Cortex of kidney (tissue), 1 donor: ENCODE measurements at places on chromosomes 3 and 15.

GRCh38 chr3:194879991-194880939 lies 194.6 kb downstream of the FAM43A start:
- no peak for DNase-seq

GRCh38 chr15:54364961-54365360 lies 386.7 kb downstream of the UNC13C start:
- DNase-seq, result no peak

GRCh38 chr15:50107591-50108408 lies 11.2 kb downstream of the ATP8B4 start:
- DNase-seq, result no peak

DNA sequence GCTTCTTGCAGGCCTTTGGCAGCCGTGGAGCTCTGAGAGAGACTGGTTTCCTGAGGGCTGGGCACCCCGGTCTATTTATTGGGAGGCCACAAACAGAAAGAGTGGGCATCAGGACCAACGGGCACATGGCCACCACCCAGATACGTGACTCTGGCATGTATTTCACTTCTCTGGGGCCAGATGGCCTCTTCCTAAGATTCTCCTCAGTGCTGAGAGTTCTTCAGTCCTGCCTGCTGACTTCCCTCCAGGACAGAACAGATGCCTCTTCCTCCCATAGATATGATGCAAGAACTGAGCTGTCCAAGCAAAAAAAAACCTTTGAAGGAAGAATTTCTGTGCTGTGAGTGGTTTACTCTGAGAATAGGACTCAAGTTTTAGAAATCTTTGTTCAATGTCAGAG lies 107.7 kb downstream of the IGF2BP2 start:
- DNase-seq, result no peak

DNA sequence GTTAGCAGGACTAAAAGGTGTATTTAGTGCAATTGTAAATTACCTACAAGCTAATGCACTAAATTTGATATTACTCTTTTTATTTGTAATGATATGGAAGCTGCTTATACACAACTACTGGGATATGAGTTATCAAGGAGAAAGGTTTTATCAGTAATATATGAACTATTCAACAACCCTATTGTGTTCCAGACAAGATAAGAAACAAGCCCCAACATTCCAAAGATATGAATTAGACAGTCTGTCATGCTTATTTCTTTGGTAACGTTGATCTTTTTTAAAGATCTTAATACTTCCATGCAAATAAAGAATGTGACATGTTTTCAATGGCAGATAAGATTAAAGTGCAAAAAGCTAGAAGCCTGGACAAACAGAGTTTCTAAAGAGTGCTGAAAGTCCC lies 314.0 kb upstream of the THBS1 start:
- no peak for DNase-seq

DNA sequence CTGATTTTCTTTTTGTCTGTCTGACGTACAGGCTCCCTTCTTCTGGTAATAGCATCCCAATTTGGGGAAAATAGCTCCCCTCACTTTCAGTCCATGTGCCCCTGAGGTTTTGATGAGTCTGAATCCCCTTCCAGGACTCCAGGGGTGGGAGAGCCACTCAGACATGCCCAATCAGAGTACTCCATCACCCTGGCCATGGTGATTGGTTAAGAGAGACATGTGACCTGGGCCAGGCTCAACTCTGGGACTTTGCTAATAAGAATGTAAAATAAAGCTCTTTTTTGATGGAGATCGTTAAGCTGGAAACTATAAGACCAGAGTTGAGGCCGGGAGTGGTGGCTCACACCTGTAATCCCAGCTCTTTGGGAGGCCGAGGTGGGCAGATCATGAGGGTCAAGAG lies 9.2 kb upstream of the MEF2A start:
- DNase-seq, result no peak

DNA sequence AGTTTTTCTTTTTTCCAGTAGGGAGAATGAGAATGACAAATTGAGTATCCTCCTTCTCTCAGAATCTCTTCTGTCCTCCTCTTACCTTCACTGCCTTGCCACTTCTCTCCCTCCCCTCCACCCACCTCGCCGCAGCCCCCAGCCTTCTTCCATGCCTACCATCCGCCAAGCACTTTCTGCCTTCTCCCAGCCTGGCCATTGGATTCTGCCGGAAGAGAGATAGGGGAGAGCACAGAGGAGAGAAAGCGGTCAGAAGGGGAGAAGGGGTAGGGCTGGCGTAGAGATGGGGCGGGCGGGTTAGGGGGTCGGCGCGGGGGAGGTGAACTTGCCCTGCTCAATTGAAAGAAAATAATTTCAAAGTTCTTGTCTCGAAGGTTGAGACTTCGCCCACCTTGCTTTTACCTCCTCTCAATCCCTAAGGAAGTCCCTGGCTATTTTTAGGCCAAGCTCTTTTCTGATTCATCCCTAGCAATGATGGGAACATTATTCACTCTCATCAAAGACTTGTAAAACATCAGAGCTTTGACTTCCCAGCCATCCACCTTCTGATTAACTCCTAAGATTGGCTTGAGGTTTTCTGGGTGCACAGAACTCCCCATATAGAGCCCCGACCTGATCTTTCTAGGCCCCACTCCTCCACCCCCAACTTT lies 811 bp downstream of the C3orf52 start:
- no peak for DNase-seq

DNA sequence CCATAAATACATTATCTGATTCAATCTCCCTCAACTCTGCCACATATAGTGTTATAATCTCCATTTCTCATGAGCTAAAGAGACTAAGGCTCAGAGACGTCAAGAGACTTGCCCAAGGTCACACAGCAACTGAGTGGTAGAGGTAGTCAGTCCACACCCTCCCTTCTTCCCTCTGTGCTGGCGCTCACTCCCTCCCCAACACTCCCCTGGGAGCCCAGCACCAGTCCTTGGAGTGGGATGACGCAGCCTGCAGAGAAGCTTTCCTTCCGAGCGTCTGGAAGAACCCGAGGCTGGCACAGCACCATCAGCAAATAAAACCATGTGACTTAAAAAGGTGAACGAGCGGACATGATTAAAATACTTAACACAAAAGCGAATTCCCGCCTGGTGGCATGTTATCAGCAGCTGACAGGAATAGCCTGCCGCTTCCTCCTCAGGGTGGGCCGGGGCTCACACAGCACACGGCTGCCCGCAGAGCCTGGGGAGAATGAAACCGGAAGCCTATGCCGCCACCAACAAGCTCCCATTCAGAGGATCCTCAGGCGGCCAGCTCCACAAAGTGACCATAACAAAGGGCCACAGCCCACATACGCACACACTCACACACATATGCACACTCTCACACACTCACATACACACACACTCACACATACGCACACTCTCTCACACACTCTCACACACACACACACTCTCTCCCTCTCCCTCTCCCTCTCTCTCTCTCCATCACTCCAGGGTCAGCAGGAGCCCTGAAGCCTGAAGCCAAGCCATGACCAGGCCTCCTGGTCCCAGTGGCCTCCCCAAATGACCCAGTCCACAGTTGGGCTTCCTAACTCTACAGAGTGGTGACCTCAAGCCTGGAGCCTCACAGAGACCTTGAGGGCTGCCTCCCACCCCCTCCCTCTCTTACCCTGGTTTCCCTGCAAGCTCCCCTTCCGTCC lies 120.5 kb downstream of the XXYLT1 start:
- no peak for DNase-seq

GRCh38 chr3:46214751-46215352 lies 6.7 kb upstream of the CCR1 start:
- no peak for DNase-seq

- DNase-seq, result no peak
These were observed 44.4 kb downstream of the ANXA2 start for GRCh38 chr15:60353245-60353920.

DNA sequence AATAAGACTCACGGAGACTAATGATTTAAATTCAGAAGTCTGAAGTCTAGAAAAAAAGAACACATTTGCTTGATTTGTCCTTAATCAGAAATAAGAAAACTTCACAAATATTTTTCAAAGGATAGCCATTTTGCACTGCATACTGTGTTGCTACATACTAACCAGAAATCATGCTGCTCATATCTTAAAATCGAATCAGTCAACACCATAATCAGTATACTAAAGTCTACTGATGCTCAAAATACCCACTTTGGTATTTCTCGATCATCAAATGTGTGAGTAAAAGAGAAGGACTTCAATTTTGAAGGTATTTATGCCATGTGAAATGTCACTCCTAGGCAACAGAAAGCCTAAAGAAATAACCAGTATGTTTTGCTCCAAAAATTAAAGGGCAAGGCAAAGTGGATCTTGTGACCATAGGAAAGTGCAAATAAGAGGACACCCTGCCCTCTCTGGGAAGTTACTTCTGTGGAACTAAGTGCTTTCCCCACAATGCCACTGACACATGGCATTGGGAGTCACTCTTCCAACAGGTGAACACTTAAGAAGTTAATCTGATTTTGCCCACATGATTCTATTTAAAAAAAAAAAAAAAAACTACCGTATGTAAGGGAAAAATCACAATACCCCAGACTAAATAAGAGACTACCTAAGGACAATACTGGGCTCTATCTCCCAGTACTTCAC lies 2.7 kb downstream of the LRIG1 start:
- DNase-seq, result no peak

DNA sequence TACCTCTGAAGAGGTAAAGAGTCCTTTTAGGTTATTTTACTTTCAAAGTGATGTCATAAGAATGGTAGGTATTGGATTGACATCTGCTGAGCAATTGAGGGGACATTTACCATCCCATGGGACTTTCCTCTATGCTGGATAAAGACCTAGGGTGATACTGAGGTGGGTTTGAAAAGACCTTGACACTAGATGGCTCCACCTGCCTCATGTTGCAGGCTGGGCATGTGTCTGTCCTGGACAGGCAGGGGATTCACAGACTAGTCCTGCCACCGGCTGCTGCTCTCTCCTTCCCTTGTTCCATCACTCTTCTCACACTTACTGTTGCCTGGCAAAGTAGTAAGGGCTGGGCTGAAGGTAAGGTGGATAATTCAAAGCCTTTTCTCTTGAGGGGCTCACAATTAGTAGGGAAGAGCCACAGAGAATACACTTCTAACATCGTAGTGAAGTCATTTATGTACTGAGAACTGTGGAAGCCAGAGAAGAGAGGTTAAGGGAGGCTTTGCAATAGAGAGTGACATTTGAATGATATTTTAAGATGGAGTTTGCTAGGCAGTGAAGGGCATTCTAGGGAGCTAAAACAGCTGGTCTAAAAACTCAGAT lies 27.7 kb downstream of the TRAK1 start:
- DNase-seq, result no peak

GRCh38 chr15:27057904-27058645 lies 87.1 kb downstream of the GABRG3 start:
- no peak for DNase-seq
